ENCODE measurements at places on chromosomes 2 and 18.

DNA sequence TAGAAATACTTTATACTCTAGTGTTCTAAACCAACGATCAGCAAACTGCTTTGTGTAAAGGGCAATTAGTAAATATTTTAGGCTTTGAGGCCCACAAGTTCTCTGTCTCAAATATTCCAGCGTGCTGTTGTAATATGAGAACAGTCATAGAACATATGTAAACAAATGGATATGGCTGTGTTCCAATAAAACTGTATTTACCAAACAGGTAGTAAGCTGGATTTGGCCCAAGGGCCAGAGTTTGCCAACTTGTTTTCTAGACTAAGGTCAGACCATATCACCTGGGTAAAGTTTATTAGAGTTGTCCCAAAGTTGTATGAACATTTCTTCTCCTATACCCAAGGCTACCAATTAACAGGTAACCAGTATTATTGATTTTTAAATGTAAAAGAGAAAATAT is 303.2 kb upstream of the MC4R start:
- no peak for DNase-seq

DNA sequence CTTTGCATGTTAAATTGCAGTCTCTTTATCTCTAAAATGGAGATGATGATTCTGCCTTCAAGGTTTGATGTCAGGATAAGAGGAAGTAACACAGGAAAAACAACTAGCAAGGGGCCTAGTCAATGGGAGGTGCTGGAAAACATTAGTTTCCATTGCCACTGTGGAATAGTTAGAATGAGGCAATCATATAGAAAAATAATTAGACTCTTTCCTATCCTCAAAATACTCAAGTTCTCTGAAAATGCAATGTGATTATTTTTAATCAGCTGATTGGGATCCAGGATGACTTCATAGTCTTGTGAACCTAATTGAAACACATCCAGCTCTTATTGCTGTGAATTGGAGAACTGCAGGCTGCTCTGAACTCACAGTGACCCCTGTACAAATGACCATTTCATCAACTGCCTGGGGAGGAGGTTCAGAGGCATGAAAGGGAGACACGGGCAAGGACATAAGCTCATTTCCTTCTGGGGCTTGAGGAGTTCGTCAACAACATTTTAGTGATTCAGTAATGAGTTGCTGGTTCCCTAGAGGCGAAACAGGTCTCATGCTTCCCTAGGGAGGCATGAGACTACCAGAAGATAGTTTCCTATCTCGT is 422.5 kb downstream of the LPIN1 start:
- no peak for DNase-seq

- DNase-seq: peak; percentile 49
These were observed 8.5 kb downstream of the HES6 start for GRCh38 chr2:238231251-238231793.

DNA sequence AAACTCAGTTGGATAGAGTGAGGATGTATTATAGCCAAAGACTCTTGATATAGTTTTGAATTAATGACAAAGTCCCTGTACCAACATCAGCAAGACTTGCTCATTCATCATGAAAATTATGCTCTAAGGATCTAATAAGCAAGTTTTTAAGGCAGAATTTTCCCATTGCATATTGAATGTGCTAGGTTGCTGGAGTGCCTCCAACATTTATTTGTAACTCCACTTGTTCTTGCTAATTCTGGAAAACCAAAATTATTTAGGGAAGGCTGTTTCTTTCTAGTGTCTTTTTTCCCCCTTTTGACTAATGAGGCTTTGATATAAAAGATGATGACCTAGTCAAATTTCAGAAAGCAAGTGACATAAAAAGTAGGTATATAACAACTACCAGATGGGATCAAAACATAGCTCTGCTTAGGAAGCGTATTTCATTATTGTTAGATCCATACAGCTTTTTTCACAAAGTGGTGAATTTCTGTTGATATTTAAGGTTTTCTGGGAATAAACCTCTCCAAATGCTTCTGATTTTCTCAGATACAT is 7.7 kb downstream of the SLC4A10 start:
- DNase-seq: no peak

- DNase-seq: no peak
These were observed 61.5 kb upstream of the NEDD4L start for GRCh38 chr18:57982372-57983021.

GRCh38 chr2:217573571-217573970 is 429.2 kb downstream of the TNS1 start:
- DNase-seq: no peak

- DNase-seq: no peak
These were observed 428.8 kb downstream of the ZNF521 start for GRCh38 chr18:24923138-24923537.

DNA sequence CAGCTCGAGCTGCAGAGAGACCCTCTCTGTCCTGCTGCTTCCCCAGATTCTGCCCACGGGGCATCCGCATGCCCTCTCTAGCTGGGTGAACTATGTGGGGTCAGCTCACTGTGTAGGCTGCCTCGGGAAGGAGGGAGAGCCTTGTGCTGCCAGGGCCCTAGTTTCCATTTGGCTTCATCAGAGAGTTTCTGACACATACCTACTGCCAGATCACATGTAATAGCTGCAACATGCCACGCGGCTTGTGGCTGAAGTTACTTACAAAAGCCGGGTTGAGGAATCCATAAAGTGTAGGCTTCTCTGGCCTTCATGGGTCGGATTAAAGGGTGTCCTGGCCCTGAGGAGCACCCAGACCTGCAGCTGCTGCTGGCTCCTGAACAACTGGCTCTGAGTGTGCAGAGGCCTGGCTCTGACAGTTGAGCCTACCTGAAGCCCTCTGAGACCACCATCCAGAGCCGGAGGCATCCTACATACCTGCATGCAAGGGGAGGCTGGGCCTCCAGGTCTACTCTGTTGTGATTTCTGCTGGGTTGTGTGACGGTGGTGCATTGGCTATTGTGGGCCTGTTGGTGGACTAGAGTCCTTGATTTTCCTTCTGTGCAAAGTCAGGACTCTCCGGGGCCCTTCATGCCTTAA is 130.0 kb downstream of the SH3RF3 start:
- no peak for DNase-seq

- peak; percentile 19 for DNase-seq
These were observed 38.3 kb downstream of the TTC32 start for GRCh38 chr2:19863303-19864041.

DNA sequence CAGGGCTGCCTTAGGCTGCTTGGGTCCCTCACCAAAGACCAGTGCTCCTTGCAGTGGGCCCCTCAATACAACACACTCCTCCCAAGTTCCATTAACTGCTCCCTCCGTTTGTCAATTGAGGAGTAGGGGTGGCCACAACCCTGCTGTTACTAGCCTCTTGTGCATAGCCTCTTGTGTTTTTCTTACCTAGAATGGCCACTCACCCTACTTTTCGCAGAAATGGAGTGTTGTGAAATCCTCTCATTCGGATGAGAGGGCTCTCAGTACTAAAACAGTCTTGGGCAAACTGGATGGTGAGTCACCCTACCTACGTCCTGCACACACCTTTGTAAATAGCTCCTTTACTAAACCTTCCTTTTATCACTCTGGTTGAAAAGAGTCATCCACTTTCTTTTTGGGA is 253.9 kb downstream of the OSR1 start:
- DNase-seq: no peak

GRCh38 chr2:139403948-139404347 is 623.8 kb upstream of the NXPH2 start:
- no peak for DNase-seq

DNA sequence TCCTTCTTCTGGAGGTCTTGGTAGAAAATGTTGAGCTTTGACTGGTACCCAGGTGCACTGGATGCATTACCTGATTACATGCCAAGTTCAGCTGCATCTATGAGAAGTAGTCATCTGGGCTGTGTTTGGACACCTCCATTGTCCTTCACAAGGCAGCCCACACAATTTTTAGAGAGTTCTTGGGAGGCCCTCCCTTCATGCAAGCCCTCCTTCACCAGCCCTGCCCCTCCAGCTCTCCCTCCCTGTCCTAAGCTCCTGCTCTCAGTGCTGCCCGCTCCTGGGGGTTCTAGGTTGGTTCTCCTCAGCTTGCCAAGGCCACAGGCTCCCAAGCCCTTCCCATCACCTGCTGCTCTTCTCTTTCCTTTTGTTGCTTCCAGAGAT is 148.7 kb downstream of the DYSF start:
- DNase-seq: no peak

DNA sequence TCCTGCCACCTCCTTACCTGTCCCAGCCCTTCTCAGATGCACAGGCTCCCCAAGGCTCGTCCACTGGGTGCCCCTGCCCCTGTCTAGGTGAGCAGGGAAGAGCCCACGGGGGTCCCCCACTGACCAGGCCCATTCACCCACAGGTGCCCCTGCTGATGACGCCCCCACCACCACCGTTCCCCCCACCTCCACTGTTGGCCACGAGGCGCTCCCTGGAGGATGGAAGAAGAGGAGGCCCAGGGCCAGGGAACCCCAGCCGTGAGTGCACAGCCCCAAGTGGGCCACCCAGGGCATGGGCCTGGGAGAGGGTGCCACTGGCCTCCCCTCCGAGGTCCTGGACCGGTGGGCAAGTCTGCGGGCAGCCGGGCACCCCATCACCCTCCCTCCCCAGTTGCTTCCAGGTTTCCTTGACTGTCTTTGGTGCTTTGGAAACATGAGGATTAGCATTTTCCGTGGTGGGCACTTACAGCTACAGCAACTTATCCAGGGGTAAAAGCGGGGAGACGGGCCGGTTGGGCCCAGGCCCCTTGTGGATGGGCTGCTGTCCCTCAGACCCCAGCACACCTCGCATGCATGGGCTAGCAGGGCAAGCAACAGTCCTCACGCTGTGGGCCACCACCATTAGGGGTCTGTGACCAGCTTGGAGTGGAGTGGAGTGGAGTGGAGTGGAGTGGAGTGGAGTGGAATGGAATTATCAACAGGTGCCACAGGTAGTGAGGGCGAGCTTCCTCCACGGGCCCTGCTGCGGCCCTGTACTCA is 13.2 kb upstream of the KLHL30 start:
- DNase-seq: no peak

GRCh38 chr2:236667526-236667925 is 97.9 kb downstream of the ACKR3 start:
- no peak for DNase-seq

GRCh38 chr2:158716121-158716791 is 78.9 kb upstream of the DAPL1 start:
- DNase-seq: no peak

DNA sequence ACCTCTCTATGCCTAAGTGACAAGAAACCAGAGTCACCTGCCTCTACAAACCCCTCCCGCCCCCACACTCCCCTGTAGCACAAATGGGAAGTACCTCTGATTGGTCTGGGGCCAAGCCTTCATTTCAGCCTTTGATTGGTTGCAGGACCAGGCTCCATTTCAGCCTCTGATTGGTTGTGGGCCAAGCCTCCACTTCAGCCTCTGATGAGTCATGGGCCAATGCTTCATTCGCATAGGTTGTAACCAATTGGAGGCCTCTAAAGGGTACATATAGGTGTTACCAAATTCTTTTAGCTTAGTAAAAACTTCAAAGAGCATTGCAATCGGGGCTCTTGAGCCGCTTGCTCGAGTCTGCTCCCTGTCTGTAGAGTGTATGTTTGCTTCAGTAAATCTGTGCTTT is 25.0 kb downstream of the CCDC102B start:
- DNase-seq: no peak

- DNase-seq: no peak
These were observed 438.7 kb upstream of the SALL3 start for GRCh38 chr18:78540636-78541529.

Measured in stimulated activated CD8-positive, alpha-beta memory T cell treated with anti-CD3 and anti-CD28 coated beads, Interleukin-7, amount 100 ng/mL, for 48 hours (primary cell).